ENCODE measurements at places on chromosomes 5 and 9. TPM values are rescaled to one million over a fixed set of nuclear protein-coding genes. Genes with fewer than 3 reads are reported as not detected.

Gene CCDC187
- total RNA-seq, result under 0.01 TPM

Gene ROPN1L
- 0.38 TPM for total RNA-seq

Gene SMC5
- 20.3 TPM for total RNA-seq

Gene GDF9
- total RNA-seq, result 0.28 TPM

Gene ARHGEF37
- total RNA-seq, result 8.2 TPM

Gene SPINK4
- total RNA-seq, result not detected

Gene PITX1
- 0.38 TPM for total RNA-seq

Gene INSL6
- not detected for total RNA-seq

Gene SLC25A25
- 12.1 TPM for total RNA-seq

Gene WNK2
- total RNA-seq, result not detected

Gene TMEM215
- not detected for total RNA-seq

Gene PCDHB4
- total RNA-seq, result under 0.01 TPM

Gene IFT74
- 17.8 TPM for total RNA-seq

Gene EGR1
- 3.3 TPM for total RNA-seq

Gene MAMDC2
- total RNA-seq, result 3.1 TPM

Gene CD72
- total RNA-seq, result 0.19 TPM

Gene SNCAIP
- total RNA-seq, result 0.85 TPM

Gene PCDHA11
- total RNA-seq, result 0.28 TPM

All from regular cardiac myocyte (primary cell).